ENCODE measurements at places on chromosomes 1 and 21.

DNA sequence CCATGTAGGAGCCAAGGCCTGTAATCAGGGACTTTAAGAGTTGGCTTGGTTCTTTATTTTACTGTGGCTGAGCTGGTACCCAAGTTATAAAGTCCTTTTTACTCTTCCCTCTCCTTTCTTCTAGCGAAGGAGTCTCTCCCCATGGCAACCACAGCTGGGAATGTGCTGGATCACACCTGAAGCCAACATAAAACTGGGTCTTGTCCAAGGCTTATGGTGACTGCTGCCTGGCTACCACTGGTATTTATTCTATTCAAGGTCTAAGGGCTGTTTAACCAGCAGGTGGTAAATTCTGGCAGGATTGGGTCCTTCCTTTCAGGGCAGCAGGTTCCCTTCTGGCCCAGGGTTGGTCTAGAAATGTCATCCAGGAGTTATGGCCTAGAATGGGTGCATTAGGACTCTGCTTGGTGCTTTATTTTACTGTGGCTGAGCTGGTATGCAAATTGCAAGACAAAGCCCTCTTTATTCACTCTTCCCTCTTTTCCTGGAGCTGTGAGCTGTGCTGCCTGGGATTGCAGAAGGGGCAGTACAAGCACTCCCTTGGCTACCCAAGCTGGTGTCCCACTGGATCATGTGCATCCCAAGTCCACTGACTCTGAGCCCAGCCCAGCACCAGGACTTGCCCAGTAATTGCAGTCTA lies 26.6 kb downstream of the SLC22A15 start:
- peak; percentile 22 for DNase-seq

- no peak for DNase-seq
Measured at GRCh38 chr1:228373681-228374571, 32.7 kb downstream of the TRIM11 start.

- DNase-seq: no peak
Measured at GRCh38 chr1:186244825-186245224, 130.2 kb downstream of the TPR start.

DNA sequence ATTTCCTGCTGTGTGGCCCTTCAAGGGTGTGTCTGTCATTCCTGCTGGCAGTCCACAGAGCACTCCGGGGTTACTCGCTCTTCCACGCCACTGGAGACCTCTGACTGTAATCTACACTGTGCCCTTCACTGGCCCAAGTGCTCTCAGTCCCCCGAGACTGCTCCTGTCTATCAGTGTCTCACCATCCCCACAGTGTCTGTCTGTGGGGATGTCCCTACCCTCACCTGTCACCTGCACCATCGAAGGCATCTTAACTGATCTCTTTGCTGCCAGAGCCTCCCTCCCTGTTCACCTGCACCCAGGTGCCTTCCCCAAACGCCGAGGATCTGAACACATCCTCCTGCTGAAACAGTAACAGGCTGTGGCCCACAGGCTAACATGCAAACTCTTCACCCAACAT lies 136.7 kb downstream of the MATN1 start:
- DNase-seq: no peak

GRCh38 chr1:166166329-166166697 lies 488 bp downstream of the FAM78B start:
- DNase-seq: no peak

DNA sequence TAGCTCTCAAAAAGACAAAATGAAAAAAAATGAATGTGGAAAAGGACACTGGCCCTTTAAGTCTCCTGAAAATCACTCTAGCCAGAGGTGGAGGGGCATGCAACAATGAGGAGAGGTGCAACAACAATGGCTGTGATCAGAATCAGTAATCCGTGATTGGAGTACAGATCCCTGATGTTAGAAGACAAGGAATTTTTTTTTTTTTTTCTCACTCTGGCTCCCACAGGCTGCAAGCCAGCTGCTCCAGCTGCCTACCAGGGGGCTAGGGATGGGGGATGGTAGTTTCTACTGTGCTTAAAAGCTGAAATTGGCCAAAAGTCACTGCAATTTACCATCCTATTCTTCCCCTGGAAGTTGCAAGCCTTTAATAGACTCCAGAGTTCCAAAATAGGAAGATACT lies 54.5 kb downstream of the STYXL2 start:
- no peak for DNase-seq

DNA sequence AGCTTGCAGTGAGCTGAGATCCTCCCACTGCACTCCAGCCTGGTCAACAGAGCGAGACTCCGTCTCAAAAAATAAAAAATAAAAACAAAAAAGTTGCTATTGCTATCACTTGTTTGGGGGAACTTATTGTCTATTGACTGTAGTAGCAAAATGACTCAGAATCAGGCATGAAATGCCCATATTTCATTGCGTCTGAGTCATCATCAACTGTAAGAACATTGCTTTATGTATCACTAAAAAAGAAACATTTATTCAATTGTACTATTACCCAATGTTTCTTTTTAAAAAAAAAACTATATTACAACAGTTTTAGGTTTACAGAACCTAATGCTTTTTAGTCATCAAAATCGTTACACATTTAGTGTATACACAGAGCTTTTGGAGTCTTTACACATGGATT lies 91.0 kb upstream of the FMN2 start:
- DNase-seq: no peak

DNA sequence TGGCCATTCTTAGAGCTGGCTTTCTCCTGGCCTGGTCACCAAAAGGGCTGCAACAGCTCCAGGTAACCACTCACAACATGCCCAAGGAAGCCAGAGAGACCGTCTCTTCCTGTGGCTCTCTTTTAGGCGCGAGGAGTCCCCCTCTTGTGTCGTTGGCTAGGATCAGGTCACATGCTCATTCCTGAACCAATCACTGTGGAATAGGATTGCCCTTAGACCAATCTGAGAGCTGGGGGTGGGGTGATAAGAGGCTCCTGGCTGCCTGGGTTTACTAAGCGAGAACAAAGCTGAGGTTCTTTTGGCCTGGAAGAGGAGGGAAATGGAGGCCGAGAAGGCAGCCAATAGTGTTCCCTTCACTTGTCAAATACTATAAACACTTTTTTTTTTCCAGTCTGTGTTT lies 452.1 kb upstream of the PROX1 start:
- DNase-seq: no peak

GRCh38 chr1:177448036-177448615 lies 277.4 kb downstream of the BRINP2 start:
- DNase-seq: no peak

GRCh38 chr1:45403298-45403697 lies 63.1 kb upstream of the MUTYH start:
- no peak for DNase-seq

DNA sequence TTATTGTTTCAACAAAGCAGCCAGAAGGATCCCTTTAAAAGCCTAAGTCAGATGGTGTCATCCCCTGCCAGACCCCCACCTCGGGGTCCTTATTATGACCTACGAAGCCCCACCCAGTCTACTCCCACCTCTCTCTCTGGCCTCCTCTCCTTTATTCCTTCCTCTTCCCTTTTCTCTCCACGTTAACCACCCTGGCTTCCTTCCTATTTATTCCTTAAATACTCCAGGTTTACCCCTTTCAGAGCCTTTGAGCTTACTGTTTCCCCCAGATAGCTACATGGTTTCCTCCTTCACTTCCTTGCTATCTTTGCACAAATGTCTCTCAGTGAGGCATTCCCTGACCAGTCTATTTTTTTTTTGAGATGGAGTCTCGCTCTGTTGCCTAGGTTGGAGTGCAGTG lies 12.0 kb upstream of the SLC9A1 start:
- no peak for DNase-seq

DNA sequence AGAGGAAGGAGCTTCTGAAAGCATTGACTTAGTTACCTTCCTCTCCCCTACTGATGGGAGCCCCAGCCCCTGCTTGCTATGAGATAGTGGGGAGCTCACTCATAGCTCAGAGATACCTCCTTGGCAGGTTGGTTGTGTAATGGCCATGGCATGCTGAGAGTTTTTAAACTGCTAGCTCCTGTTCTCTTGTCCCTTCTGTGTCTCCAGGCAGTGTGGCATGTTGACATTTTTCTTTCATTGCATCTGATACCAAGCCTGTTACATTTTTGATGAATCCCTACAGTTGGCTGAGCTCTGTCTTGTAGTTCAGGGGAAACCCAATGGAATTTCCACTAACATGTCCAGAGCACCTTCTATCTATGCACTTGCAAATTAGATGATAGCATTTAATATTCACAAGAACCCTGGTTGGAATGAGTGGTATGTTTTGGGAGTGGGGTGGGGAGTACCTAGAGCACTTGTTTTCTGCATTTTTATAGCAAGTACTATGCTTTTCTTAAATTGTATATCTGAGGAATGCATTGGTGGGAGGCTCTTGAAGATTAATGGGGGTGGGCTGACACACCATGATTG lies 39.1 kb upstream of the EFCAB14 start:
- DNase-seq: no peak

DNA sequence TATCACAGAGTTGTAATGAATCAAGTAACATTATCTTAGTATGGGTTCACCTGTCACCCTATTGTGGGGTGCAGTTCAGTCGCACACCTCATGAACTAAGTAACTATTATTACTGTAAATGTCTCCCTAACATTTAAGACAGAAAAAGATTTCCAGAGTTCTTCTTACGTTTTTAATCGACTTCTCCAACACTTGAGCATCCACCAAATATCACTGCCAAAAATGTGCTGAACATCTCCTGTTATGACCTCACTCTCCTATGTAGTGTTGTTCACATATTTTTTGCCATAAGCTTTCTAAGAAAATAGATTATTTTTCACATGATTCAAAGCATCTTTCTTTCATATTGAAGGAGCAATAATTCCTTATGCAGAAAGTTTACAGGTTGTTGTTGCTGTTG lies 1.3 kb downstream of the TTLL7 start:
- DNase-seq: no peak

DNA sequence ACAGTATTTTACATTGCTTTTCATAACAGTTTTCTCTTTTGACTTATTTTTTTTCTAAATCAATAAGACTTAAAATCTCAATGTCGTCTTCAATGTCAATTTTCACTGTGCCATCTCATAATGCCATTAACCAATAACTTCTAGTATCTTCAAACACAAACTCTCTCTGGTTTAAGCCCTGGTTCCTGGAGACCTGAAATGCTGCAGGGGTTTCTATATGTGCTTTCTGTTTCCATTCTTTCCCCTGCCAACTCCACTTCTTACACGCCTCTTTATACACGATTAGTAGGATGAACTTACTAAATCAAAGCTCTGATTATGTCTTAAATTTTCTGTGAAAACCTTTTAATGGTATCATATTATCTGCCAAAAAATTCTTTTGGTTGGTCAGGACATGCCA lies 191.4 kb downstream of the AMY1C start:
- DNase-seq: no peak

GRCh38 chr1:60848583-60849188 lies 233.7 kb upstream of the NFIA start:
- DNase-seq: peak; percentile 79

DNA sequence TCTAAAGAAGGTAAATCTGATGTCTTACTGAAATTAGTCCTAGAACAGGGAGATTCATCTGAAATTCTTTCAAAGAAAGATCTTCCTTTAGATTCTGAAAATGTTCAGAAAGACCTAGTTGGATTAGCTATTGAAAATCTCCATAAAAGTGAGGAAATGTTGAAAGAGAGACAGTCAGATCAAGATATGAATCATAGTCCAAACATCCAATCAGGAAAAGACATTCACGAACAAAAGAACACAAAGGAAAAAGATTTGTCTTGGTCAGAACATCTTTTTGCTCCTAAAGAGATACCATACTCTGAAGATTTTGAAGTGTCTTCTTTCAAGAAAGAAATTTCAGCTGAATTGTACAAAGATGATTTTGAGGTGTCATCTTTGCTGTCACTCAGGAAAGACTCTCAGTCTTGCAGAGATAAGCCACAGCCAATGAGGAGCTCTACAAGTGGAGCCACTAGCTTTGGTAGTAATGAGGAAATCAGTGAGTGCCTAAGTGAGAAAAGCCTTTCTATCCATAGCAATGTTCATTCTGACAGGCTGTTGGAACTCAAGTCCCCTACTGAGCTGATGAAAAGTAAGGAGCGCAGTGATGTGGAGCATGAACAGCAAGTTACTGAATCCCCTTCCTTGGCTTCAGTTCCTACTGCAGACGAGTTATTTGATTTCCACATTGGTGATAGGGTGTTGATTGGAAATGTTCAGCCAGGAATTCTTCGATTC lies 61.6 kb upstream of the QSOX1 start:
- DNase-seq: no peak

- DNase-seq: no peak
Measured at GRCh38 chr1:15707239-15707925, 23.3 kb downstream of the PLEKHM2 start.

- no peak for DNase-seq
Measured at GRCh38 chr1:218717575-218717974, 372.4 kb downstream of the TGFB2 start.

- DNase-seq: peak; percentile 25
Measured at GRCh38 chr1:172682812-172683211, 23.9 kb downstream of the FASLG start.

GRCh38 chr1:82215056-82215852 lies 414.5 kb downstream of the ADGRL2 start:
- no peak for DNase-seq

GRCh38 chr1:106292130-106292529 lies 764.3 kb upstream of the PRMT6 start:
- DNase-seq: no peak

- no peak for DNase-seq
Measured at GRCh38 chr1:107877092-107877491, 87.9 kb downstream of the VAV3 start.

DNA sequence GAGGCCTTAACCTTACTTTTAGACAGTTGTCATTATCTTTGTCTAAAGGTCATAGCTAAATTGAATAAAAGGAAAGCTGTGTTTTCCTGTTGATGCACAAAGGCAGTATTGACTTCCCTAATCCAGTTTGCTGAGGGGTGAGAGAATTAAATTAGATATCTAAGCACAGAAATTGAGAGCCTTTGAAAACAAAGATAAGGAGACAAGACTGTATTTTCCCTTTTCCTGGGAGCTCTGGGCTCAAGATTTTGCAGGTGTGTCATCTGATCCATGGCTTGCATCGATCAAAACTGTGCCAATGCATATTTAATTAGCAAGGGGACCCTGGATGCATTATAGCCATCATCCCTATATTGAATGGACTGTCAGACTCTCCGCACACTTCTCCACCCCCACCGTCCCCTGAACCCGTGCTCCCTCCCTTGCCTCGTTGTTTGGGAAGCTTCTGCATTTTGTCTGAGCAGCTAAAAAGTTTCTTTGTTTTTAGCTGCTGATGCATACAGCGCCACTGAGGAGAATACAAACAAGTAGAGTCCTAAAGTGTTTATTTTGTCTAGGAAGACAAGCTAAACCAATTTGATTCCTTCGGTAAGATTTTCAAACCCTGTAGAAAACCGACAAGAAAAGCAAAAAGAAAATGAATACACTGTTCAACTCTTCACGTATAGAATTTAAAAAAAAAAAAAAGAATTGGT lies 186.3 kb downstream of the NFIA start:
- DNase-seq: no peak

- DNase-seq: no peak
Measured at GRCh38 chr1:6041432-6042062, 4.1 kb upstream of the KCNAB2 start.

GRCh38 chr1:40476924-40477677 lies at the start of gene ZFP69:
Gene ZFP69 (plus strand): TSS chr1:40477290. CDS start chr1:40479362, 2,072 bp downstream.
- DNase-seq: peak; percentile 35

GRCh38 chr1:160367516-160367900 lies 637 bp downstream of the NHLH1 start:
- no peak for DNase-seq

- DNase-seq: no peak
Measured at GRCh38 chr1:107794571-107794970, 170.4 kb downstream of the VAV3 start.

Measured in NT2/D1 (cell line).